Pulmonary artery endothelial cell (primary cell): ENCODE measurements at places on chromosomes 12 and 14. TPM values are rescaled to one million over a fixed set of nuclear protein-coding genes. Genes with fewer than 3 reads are reported as not detected.

Gene MYO1H
- total RNA-seq, result not detected in 2 replicates

Gene RNASE7
- total RNA-seq, result not detected in 2 replicates

Gene AHNAK2
- total RNA-seq, result 91.8 and 94.3 TPM in 2 replicates

Gene KLRC2
- not detected in 2 replicates for total RNA-seq

Gene SLC2A13
- 3.4 and 6.3 TPM in 2 replicates for total RNA-seq

Gene TIGAR
- 20.2 and 23.4 TPM in 2 replicates for total RNA-seq

Gene ZNF84
- 18.7 and 21.4 TPM in 2 replicates for total RNA-seq

Gene KERA
- not detected in 2 replicates for total RNA-seq

Gene TOMM20L
- total RNA-seq, result not detected in 2 replicates

Gene IRF2BPL
- total RNA-seq, result 16.4 and 18.7 TPM in 2 replicates

Gene C12orf54
- total RNA-seq, result not detected in 2 replicates

Gene CYP46A1
- total RNA-seq, result under 0.01 and 0.07 TPM in 2 replicates

Gene CCDC175
- total RNA-seq, result not detected in 2 replicates

Gene CEBPE
- total RNA-seq, result not detected in 2 replicates

Gene RHEBL1
- total RNA-seq, result 2.2 and 3.0 TPM in 2 replicates

Gene ACVRL1
- 439 and 664 TPM in 2 replicates for total RNA-seq

Gene NFE2
- total RNA-seq, result not detected in 2 replicates

Gene KRT78
- not detected in 2 replicates for total RNA-seq

Gene FOXN4
- total RNA-seq, result not detected in 2 replicates

Gene SYT1
- 0.59 and 0.63 TPM in 2 replicates for total RNA-seq

Gene MTERF2
- total RNA-seq, result 3.8 and 10.6 TPM in 2 replicates

Gene GALNT16
- 0.11 and 0.13 TPM in 2 replicates for total RNA-seq
